ENCODE measurements at places on chromosomes 1 and 21.

DNA sequence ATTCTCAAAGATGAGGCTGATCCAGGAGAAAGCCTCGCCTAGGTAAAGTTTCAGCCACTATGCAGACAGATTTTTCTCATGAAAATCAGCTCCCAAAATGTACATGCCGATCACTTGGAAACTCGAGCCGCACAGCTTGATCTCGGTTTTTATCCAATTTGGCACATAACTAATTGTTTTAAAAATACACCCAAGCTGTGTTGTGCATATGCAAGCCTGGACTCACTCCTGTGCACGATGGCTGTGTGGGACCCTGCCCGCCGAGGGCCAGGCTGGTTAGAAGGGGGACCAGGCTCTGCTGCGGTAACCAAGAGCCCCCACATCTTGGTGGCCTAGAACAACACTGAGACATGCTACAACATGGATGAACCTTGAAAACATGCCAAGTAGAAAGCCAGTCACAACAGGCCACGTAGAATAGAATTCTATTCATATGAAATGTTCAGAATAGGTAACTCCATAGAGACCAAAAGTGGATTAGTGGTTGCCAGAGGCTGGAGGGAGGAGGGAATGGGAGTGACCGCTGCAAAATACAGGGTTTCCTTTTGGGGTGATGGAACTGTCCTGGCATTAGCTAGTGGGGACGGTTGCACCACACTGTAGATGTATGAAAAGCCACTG lies 16.1 kb upstream of the LDLRAP1 start:
- no peak for DNase-seq

- no peak for DNase-seq
These were observed 129.0 kb downstream of the TGFB2 start for GRCh38 chr1:218474128-218474527.

GRCh38 chr21:39867198-39867650 lies at the start of gene PCP4:
PCP4 (plus strand) TSS chr21:39867438; CDS start chr21:39867502, 64 bp downstream.
- DNase-seq = peak; percentile 90

DNA sequence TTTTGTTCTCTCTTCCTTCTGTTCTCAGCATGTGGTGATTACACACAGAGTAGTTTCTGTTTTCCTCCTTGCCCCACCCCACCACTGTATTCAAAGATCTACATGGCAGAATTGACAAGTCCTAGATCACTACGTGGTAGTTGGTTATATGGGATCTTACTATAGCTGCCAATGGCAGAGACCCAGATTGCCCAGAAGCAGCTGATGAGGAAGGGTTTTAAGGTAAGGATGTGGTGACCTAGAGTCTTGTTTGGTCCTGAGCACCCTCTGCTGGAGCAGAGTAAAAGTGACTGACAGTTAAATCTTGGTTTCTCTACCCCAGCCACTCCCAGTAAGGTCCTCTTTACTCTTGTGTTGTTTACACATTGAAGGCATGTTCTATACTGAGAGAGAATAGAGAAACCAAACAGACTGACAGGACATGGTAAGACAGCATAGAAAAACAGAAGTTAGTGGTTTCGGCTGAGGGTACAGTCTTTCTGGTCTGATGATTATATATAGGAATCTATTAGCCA lies 22.8 kb upstream of the STRIP1 start:
- peak; percentile 68 for DNase-seq

DNA sequence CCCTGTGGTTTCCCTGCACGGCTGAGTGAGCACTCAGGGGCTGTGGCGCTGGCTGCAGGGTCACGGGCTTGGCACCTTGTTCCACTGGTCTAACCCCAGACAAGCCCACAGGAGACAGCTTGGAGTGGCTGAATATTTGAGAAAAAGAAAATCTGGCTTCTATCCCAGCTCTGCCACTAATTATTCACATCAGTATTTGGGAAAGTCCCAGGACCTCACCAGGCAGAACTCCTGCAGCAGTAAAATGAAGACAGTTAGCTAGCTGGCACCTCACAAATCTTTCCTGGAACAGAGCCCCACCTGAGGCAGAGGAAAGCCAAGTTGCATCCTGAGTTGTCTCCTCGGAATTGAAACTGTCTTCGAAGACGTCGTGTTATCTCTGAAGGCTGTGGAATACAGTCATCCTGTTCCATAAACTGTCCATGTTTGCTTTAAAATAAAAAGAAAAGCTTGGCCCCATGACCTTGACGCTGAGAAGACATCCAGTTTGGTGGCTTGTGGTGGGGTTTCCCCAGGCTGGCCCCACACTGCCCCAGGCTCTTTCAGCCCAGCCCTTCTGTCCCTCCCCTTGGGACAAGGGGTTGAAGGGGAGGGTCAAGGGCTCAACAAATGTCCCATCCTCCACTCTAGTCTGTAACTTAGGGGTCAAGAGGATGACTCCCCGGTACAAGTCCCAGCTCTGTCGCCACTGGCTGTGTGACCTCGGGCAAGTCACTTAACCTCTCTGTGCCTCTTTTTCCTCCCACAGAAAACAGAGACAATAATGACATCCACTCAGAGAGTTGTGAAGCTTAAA lies 93.8 kb upstream of the TMPRSS2 start:
- no peak for DNase-seq

DNA sequence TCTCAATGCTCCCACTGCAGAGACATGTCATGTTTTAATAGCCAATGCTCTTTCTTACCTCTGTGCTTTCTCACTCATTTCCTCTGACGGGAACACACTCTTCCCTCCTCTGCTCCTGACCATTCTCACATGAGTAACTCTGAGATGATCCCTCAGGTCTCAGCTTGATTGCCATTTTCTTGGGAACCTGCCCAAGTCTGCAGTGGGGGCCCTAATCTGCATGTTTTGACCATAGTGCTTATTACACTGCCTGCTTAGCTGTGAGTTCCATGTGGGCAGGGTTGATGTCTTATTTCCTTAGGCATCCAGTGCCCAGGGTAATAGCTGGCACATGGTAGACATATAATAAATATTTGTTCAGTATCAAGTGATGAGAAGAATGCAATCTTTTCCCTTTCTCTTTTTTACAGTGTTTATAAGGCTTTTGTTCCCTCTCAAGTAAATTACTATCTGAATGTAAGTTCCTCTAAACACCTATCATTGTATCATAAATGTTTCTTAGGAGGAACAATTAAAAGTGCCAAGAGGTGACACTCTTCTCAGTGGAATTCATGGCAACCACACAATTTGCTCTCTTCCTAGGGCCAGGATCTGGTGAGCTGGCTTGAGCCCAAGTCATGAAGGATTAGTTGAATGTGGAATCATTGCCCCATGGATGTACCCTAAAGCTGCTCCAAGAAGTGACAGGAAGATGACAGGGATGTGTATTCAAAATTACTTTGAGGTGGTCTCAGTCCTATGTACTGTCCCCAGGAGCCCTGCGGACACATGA lies 485.4 kb upstream of the USP24 start:
- DNase-seq = no peak

DNA sequence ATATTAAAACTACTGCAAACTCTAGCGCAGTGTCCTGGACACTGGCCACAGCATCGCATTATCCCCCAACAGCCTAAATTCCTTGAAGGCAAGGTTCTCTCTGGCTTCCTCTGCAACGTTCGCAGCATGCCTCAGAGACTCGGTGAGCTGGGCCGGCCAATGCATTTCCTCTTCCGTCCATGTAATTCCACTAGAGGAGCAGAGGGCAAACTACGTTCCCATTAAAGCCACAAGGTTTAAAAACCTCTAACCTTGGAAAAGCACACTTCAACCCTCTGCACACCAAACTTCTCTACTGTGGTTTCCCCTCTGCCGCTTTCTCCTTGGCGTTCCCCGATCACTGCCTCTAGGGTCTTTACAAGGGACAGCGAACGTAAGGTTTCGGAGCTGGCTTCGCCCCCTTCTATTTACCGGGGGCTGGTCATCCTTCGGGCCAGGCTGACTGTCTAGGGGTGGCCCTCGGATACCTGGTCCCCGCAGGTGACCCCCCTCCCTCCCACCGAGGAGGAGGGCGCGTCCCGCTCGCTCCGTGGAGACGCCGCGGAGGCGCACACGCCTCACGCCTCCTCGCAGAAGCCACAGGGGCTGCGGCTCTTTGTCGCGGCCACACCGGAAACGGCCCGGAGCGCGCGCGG lies 456 bp upstream of the SMYD2 start:
- peak; percentile 77 for DNase-seq

GRCh38 chr1:239893127-239893731 lies 198.5 kb upstream of the FMN2 start:
- DNase-seq = no peak

- DNase-seq = no peak
These were observed 80.5 kb downstream of the VCAM1 start for GRCh38 chr1:100799954-100800612.

DNA sequence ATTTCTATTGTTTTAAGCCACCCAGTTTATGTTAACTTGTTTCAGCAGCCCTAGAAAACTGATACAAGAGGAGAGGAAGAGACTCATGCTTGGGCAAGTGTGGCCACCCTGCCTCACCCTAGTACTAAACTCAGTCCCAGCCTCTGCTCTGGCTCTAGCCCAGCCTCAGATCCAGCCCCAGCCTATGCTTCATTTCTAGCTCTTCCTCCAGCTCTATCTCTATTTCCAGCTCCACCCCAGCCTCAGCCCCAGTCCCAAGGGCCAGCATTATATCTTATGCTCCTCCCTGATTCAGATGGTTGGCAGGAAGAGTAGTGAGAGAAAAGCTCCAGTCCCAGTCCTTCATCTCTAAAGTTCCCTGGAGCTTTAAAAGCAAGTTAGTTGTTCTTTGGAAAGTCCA lies 535.5 kb downstream of the PTPRC start:
- no peak for DNase-seq

DNA sequence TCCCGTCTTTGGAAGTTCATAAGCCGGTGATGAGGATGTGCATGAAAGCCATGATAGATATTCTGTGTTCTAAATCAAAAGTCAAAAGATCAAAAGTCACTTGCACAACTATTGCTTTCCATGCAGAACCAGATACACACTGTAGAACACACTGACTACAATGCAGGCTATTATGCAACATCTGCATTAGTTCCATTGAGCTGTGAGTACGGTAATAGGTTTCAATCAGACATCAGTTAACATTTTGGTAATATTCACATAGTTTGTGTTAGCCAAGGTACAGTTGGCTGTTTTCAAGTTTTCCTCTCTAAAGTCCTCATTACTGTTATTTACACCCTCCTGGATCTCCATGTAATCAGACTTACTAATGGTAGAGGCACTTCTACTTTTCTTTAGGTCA lies 3.1 kb downstream of the KCNA2 start:
- DNase-seq = no peak

DNA sequence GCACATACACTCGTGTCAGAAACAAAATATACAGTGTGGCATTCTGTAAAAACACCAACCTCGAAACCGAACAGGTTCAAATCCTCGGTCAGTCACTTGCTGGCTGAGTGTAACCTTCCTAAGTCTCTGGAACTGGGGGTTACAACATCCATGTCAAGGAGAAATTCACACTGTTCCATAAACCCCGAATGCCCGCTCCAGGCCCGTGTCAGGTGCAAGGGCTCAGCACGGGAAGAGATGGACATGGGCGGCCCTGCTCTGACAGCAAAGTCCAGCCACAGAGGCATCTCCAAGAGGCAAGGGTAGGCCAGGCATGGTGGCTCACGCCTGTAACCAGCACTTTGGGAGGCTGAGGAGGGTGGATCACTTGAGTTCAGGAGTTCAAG lies 79.5 kb downstream of the SLC66A1 start:
- no peak for DNase-seq

- no peak for DNase-seq
These were observed 35.8 kb upstream of the RUNX1 start for GRCh38 chr21:35084869-35085268.

- DNase-seq = peak; percentile 68
These were observed at the start of gene LMX1A for GRCh38 chr1:165355977-165356811. LMX1A (minus strand) TSS chr1:165356715; CDS start chr1:165355559, 1,156 bp downstream.

GRCh38 chr21:27426196-27426595 lies 459.3 kb upstream of the ADAMTS5 start:
- no peak for DNase-seq

Data from ELF-1 (cell line).